ENCODE measurements at places on chromosomes 7 and 10.

- no peak for DNase-seq
Measured at GRCh38 chr10:1175956-1176565, 119.9 kb downstream of the WDR37 start.

GRCh38 chr7:159019111-159019510 lies 125.6 kb downstream of the VIPR2 start:
- peak; percentile 53 for DNase-seq

GRCh38 chr7:96526496-96526895 lies 183.2 kb downstream of the SEM1 start:
- no peak for DNase-seq

- DNase-seq, result no peak
Measured at GRCh38 chr10:124007102-124007772, 86.2 kb downstream of the CHST15 start.

- DNase-seq, result no peak
Measured at GRCh38 chr10:71427246-71427645, 30.5 kb downstream of the CDH23 start.

- no peak for DNase-seq
Measured at GRCh38 chr10:5719546-5719945, 34.9 kb downstream of the TASOR2 start.

GRCh38 chr7:10034843-10035556 lies 938.7 kb upstream of the PHF14 start:
- no peak for DNase-seq

GRCh38 chr10:125591886-125592285 lies 91.1 kb downstream of the TEX36 start:
- DNase-seq, result no peak

DNA sequence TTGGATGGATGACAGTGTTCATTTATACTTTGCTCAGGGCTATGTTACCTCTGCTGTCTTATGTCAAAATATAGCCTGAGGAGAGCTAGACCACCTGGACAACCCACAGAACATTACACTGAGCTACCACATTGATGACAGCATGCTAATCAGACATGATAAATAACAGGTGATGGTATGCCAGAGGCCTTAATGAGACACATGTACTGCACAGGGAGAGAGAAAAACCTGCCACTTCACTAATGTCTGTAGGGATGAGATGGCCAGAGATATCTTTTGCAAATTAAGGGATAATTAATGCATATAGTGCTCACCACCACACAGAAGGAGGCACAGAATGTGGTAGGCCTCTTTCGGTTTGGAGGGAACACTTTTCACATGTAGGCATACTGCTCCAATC lies 1122.6 kb upstream of the POT1 start:
- DNase-seq, result no peak

DNA sequence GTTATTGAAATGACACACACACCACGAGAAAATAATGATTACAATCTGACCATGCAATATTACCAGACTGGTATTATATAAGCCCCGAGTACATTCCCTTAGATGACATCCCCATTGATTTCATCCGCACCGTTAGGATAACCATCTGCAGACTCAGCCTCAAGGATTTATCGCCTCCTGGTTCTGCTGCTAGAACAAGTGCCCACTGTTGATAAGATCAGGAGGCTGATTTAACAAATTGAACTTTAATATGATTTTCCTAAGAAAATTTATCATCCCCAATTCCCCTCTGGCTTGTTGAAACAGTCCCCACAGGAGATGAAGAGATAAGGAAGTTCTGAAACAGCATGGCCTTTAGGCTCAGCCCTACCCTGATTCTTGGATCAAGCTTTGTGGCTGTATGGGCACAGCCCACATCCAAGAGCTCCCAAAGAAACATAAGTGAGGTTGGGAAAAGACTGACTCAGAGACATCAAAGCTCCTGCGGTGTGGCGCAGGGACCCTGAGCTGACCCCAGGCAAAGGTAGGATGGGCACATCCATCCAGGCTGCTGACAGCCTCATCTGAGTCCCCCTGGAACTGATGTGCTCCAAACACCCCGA lies 59.2 kb upstream of the CHCHD3 start:
- no peak for DNase-seq

DNA sequence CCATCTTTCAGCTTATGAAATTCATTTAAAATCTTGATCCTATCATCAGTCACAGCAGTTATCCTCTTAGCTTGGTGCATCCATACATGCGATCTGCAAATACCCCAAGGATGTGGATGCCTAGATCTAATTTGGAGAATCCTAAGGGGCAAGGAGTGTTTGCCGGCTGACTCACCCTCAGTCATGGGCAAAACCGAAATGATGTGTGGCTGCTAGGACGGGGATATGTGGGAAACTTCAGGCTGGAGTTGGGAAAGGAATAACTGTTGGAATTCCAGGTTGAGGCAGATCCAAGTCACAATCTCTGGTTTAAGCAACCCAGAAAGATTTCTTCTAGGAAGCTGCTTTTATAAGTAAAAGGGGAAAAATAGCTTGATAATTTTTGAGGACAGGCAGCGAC lies 19.7 kb upstream of the GOT1 start:
- no peak for DNase-seq

DNA sequence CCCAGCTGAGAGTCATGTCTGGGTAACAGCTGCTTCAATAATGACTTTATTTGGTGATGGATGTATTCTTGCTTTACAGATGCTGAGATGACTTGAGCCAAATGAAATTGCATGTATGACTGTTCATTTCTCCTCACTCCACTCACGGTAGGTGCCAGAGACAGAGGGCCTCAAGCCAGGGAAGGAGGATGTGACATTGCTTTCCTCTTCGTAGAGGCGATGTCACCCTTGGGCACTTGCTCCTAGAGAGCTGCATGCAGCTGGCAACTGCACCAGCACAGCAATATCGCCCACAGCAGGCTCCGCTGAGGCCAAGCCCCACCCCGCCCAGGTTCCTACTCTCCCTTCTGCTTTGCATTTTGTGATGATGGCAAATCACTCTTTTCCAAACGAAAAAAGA lies 116.6 kb upstream of the AOAH start:
- DNase-seq, result peak; percentile 66

DNA sequence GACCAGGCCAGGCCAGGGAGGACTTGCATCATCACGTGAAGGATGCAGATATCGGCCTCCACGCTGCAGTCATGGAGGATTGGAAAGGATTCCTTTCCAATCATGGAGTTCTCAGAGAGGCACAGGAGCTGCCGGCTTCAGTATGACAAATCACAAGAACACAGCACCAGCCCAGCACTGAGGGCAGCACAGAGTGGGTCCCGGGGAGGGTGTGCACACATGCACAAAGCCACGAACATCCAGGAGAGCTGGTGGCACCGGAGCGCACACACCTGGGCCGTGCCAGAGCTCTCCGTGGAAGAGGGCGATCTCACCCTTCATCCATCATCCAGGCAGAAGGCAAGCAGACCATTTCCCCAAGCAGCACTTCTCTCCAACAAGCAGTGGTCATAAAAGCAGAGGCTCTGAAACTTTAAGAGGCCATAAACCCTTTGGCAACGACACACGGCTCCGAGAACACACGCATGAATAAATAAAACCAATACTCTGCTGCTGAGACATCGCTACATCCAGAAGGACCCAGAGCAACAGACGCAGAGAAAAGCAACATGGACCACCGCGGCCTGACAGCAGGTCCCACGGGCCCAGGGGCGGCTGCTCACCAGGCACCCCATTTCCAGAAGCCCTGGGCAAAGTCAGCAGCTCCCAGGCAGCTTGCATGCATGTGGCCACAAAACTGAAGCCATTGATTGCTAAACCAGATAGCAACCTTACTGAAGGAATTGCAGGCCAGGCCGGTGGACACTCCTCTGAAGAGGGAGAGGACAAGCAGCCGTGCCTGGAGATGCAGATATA lies 180.8 kb downstream of the USP6NL start:
- DNase-seq, result no peak

DNA sequence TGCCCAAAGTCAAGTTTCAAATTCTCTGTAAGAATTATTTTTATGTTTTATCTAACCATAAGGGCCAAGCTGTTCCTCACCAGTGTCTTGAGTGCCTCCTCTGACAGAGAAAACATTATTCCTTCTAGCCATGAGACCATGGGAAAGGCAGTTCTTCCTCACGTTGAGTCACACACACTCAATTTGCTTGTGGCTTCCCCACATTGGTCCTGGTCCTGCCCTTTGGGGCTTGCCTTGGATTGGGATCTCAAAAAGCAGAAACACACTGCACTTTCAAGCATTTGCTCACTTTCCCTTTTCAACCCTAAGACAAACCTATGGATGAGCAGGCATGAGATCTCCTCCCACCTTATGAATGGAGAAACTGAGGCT lies 248.3 kb upstream of the IGFBP3 start:
- DNase-seq, result no peak

DNA sequence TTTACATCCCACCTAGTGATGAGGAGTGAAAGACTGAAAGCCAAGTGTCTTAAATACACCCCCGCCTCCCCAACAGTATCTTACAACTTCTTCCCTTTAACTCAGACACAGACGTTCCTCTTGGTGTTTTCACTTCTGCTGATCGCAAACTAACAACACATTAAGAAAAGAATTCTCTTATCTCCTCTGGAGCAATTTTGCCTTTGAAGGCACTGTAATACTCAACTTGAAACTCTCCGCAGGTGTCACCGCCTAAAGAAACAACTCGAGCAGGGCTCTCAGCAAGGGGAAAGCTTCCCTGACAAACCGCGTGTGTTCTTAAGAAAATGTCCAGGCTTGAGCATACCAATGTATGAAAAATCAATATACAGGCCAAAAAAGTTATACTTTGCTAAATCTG lies 452 bp downstream of the SEMA3C start:
- no peak for DNase-seq

DNA sequence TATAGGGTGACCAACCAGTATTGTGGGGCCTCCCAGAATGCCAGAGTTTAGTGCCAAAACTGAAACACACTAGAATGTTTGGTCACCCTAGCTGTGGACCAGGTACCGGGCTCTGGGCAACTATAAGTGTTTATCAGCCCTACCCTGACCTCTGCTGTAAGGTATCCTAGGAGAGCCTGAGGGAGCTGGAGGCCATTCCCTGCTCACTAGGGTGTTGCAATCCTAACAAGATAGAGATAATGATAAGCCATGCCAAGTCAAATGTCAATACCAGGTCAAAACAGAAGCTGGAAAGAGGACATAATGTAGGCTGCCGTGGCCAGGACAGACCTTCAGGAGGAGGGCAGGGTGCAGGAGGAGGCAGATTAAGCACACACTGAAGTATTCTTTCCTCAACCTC lies 151.8 kb downstream of the KCNMA1 start:
- no peak for DNase-seq

GRCh38 chr10:84005403-84005802 lies 133.9 kb upstream of the GHITM start:
- no peak for DNase-seq

DNA sequence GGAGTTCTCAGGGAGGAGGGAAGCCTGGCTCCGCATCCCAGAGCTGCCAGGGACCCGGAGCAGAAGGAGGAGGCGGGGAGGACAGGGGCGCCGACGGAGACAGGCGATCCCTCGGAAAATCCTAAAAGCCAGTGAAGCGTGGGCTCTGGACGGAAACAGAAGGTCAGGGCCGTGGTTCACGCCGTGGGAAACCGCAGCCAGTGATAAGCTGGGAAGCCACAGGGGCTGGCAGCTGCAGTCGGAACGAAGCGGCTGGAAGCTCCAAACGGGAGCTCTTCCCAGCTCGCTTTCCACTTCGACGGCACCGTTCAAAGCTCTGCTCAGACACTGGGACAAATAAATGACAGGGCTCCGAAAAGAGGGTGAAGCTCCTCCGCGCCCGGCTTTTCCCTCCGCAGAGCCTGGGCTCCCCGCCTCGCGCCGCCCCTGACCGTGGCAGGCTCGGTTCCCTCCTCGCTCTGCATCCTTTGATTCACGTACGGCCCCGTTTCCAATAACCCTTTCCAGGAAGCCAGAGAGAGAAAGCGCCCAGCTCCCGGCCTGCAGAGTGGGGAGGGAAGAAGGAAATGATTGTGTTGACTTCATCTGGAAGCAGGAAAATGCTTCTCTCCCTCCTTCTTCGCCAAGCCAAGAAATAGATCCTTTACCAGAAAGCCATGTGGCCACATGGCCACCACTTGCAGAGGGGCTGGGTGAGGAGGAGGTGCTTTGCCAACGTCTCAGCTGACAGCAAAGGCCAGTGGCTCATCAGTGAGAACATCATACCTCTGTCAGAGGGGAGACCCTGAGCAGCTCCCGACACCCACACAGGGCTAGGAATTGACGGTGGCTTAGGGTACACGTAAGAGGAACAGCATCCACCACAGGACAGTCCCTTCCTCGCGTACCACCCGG lies 57.4 kb downstream of the ADRB1 start:
- no peak for DNase-seq
